ENCODE measurements at places on chromosomes 7 and 10.
A peak's percentile ranks its signal among the peaks of the same experiment; 100 is the strongest.

GRCh38 chr10:23081891-23082290, 13.5 kb upstream of the MSRB2 start:
- H3K4me3 ChIP-seq = no peak overlapping the region
- no peaks in the 10 kb centered on the region for H3K27me3 ChIP-seq

DNA sequence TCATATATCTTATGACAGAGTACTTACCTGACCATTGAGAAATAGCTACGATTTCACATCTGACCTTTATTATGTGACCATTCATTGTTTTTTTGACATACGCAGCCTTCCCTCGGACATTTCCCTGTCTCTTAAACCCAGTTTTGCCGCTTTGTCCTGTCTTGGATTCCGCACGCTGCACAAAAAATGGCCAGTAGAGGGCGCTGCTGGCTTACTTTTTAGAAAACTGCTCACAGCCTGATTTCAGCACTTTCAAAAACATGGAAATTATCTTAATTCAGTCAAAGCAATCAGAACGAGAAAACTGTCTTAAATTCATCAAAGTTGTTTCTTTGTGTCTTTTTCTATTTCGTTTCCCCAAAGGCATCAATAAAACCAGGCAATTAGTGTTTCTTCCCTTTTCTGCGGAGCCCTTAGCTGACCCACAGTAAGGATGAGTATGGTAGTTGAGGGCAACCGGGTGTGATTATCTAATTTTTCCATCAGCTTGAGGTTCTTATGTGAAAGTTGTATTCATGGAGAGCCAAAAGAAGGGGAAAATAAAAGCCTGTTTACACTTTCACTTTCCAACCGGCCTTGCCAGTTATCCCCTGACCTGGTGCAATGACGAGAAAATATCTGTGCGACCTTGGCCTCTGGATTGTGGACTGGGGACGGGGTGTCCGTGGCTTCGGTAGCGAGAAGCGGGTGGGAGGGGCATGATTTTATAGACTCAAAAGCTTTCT, 144.4 kb downstream of the DYNC1I1 start:
- DNase-seq = peak; percentile 85
- no peaks in the 10 kb centered on the region for H3K4me1 ChIP-seq
- no peaks in the 10 kb centered on the region for H3K27me3 ChIP-seq
- H3K4me3 ChIP-seq = no peak overlapping the region
- H3K36me3 ChIP-seq = no peaks in the 10 kb centered on the region
- no peak overlapping the region for H3K27ac ChIP-seq

DNA sequence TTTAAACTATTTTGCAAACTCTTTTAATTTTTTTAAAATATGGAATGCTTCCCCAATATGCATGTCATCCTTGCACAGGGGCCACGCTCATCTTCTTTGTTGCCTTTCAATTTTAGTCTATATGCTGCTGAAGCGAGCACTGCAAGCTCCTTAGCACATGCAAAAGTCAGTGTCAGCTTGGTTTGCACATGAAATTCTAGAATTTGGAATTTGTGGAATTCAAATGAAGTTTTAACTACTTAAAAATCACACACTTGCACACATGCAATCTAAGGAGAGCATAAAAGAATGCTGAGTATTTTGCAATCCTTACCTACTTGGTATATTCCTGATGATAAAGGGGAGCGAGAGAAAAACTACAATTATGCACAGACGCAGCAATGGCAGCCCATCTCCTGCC, 78.3 kb upstream of the ATP6V0A4 start:
- no peak for DNase-seq
- H3K27me3 ChIP-seq = no peaks in the 10 kb centered on the region
- no peak overlapping the region for H3K27ac ChIP-seq
- no peaks in the 10 kb centered on the region for H3K4me1 ChIP-seq

- H3K27ac ChIP-seq = no peak overlapping the region
- no peaks in the 10 kb centered on the region for H3K27me3 ChIP-seq
- H3K4me1 ChIP-seq = no peaks in the 10 kb centered on the region
Observed at GRCh38 chr7:91527460-91527859, 263.2 kb downstream of the FZD1 start.

GRCh38 chr7:70734411-70734810, 397.5 kb upstream of the GALNT17 start:
- no peak overlapping the region for H3K27ac ChIP-seq
- no peaks in the 10 kb centered on the region for H3K27me3 ChIP-seq
- no peak for DNase-seq
- H3K4me1 ChIP-seq = peaks cover 56% of the 10 kb centered on the region
- no peak overlapping the region for H3K4me3 ChIP-seq

GRCh38 chr7:1483079-1483478, 21.1 kb downstream of the INTS1 start:
- no peak overlapping the region for H3K4me3 ChIP-seq
- DNase-seq = no peak

DNA sequence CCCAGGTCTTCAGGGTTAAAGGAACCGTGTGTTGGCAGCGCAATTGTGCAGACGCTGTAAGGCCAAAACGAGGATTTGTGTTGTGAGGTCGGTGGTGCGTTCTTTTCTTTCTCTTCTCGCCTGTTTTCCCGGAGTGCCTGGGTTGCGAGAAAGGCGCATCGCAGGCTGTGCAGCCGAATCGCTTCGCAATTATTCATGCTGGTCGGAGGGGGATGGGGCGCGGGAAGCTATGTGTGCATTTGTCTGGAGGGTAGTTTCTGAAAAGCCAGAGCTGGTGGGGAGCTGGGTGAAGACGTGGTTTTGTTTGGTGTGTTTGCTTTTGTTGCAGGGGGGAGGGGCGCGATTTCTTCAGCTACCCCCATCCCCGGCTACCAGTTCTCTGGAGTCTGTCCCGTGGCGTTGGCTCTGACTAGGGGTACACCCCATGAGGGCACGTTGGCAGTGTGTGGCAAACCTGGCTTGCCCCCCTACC, 2.1 kb downstream of the MXI1 start:
- H3K36me3 ChIP-seq = no peaks in the 10 kb centered on the region
- H3K4me3 ChIP-seq = peak overlapping the region; percentile 91
- peak; percentile 66 for DNase-seq
- peaks cover 87% of the 10 kb centered on the region for H3K27me3 ChIP-seq
- H3K27ac ChIP-seq = no peak overlapping the region

GRCh38 chr7:268991-269390, 21.0 kb upstream of the FOXL3 start:
- no peak overlapping the region for H3K4me3 ChIP-seq
- no peak overlapping the region for H3K27ac ChIP-seq
- no peak for DNase-seq

- no peaks in the 10 kb centered on the region for H3K4me1 ChIP-seq
- no peaks in the 10 kb centered on the region for H3K36me3 ChIP-seq
- no peaks in the 10 kb centered on the region for H3K27me3 ChIP-seq
- no peak overlapping the region for H3K27ac ChIP-seq
Observed at GRCh38 chr7:40674316-40674715, 539.5 kb downstream of the SUGCT start.

DNA sequence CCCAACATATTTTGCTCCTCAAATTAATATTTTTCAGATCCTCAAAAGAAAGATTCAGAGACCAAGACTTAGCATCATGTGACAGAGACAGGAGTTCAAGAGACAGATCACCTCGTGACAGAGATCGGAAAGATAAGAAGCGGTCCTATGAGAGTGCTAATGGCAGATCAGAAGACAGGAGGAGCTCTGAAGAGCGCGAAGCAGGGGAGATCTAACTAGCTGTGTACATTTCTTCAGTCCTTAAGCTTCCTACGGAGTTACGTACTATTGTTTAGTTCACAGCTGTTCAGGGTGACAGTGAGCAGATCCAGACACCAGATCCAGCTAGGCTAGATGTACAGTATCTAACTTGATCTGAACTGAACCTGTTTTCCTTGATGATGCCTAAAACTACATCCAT, 61.3 kb downstream of the KLRG2 start:
- H3K4me1 ChIP-seq = no peaks in the 10 kb centered on the region
- H3K36me3 ChIP-seq = peaks cover 34% of the 10 kb centered on the region
- H3K27me3 ChIP-seq = no peaks in the 10 kb centered on the region
- no peak overlapping the region for H3K27ac ChIP-seq

- H3K36me3 ChIP-seq = no peaks in the 10 kb centered on the region
- no peak overlapping the region for H3K27ac ChIP-seq
- no peak overlapping the region for H3K4me3 ChIP-seq
- no peaks in the 10 kb centered on the region for H3K27me3 ChIP-seq
- peaks cover 18% of the 10 kb centered on the region for H3K4me1 ChIP-seq
Observed at GRCh38 chr7:141325275-141325674, 225.9 kb upstream of the AGK start.

GRCh38 chr7:34087892-34088891, 182.9 kb downstream of the BMPER start:
- DNase-seq = peak; percentile 80
- no peaks in the 10 kb centered on the region for H3K4me1 ChIP-seq
- no peak overlapping the region for H3K27ac ChIP-seq
- H3K36me3 ChIP-seq = no peaks in the 10 kb centered on the region
- H3K4me3 ChIP-seq = no peak overlapping the region

DNA sequence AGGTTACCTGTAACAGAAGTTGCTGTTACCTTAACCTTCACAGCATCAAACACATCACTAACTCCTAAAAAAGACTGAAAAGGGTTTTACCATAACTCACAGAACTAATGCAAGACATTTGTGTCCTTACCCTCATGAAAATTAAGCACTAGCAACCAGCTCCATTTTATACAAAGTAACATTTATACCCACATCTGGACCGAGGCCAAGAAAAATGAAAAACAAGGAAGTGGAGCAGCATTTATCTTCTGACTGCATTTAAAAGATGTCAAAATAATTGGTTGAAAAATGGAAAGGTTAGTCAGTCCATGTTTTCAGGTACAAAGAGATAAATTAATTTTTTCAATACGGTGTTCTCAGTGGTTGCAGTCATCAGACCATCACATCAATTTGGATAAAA, 3.1 kb upstream of the RBP4 start:
- no peak overlapping the region for H3K4me3 ChIP-seq
- no peaks in the 10 kb centered on the region for H3K36me3 ChIP-seq
- no peak for DNase-seq

- H3K4me1 ChIP-seq = peaks cover 9% of the 10 kb centered on the region
- H3K36me3 ChIP-seq = no peaks in the 10 kb centered on the region
- no peak overlapping the region for H3K4me3 ChIP-seq
- no peak overlapping the region for H3K27ac ChIP-seq
- no peak for DNase-seq
Observed at GRCh38 chr7:30678805-30679204, 3.5 kb downstream of the CRHR2 start.

GRCh38 chr10:104077247-104077646, 8.4 kb downstream of the COL17A1 start:
- 0 out of 2 replicates have a peak overlapping the region, but pooled peaks have one; percentile 1 for H3K27ac ChIP-seq
- peaks cover 16% of the 10 kb centered on the region for H3K4me1 ChIP-seq
- no peaks in the 10 kb centered on the region for H3K36me3 ChIP-seq
- no peak overlapping the region for H3K4me3 ChIP-seq

DNA sequence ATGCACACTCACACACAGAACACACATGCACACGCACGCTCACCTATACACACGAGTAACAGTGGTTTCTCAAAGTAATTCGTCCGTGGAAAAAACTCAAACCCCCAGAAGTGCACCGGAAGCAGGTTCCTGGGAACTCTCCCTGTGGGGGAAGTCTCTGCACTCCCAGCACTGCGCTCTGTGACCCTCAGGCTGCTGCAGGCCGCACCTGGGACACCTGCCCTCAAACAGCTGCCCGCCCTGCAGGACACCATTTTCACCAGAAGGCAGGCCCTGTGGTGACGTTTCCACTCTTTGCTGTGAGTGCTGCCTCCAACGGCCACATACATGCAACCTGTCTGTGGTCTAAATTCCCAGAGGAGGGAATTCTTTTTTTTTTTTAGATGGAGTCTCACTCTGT, 21.3 kb downstream of the YKT6 start:
- H3K27me3 ChIP-seq = no peaks in the 10 kb centered on the region
- no peaks in the 10 kb centered on the region for H3K36me3 ChIP-seq
- no peak for DNase-seq
- H3K4me1 ChIP-seq = peaks cover 8% of the 10 kb centered on the region
- no peak overlapping the region for H3K27ac ChIP-seq
- no peak overlapping the region for H3K4me3 ChIP-seq

DNA sequence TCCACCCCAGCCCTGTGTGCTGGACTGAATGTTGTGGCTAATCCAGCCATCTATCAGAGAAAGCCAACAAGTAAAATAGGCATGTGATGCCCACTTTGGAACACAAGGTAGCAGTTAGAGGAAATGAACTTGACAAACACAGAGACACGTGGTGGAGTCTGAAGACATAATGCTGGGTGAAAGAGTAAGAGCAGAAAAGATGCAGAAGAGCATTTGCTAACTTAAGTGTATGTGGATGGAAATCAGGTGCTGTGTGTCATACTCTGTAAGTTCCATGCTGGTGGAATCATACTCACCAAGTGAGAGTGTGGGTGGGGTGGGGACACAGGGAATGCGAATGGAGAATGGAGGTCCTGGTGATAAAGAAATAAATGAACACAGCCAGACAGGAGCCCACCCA, 22.8 kb downstream of the WDFY4 start:
- H3K27ac ChIP-seq = no peak overlapping the region
- no peak for DNase-seq
- H3K36me3 ChIP-seq = no peaks in the 10 kb centered on the region
- H3K4me3 ChIP-seq = no peak overlapping the region
- peaks cover 9% of the 10 kb centered on the region for H3K4me1 ChIP-seq
- no peaks in the 10 kb centered on the region for H3K27me3 ChIP-seq

DNA sequence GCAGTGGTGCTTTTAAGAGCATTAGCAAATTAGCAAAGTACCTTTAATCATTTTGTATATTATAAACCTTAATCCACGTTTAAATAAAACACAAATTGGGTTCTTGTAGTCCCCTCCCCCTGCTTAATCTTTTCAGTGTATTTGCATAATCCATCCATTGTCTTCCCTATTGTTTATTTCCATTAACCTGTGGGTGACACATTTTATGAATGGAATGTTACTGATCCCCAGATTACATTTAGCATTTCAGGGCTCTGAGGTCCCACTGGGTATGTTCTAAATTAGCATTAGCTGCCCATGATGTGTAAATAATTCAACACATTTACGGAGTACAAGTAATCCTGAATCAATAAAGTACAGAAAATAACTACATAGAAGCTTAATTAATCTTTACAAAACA, 138.4 kb upstream of the FEZF1 start:
- peak; percentile 35 for DNase-seq
- peaks cover 4% of the 10 kb centered on the region for H3K36me3 ChIP-seq

GRCh38 chr7:3673524-3673923, 372.5 kb downstream of the SDK1 start:
- H3K4me1 ChIP-seq = peaks cover 4% of the 10 kb centered on the region
- no peaks in the 10 kb centered on the region for H3K36me3 ChIP-seq
- H3K27me3 ChIP-seq = no peaks in the 10 kb centered on the region

All from GM23338 (cell line).